ENCODE measurements at places on chromosomes 6 and 20.

DNA sequence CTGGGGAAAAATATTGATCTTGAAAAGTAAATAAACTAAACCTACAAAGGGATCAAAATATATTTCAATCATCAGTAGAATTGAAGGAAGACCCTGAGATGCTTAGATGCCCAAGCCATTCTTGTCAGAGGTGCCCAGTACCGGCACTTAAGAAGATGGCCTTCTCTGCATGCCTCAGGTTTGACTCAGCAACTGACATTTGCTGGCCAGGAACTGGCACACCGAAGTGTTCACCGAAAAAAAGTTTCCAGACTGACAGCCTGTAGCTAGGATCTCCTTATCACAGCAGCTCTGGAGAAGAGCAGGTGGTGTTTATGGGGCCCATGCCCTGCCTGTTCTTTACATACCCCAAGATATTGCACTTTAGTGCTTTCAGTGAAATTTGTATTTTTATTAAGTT lies 203.2 kb downstream of the MOXD1 start:
- no peak for DNase-seq

GRCh38 chr6:15536198-15536955 lies 126.5 kb downstream of the DTNBP1 start:
- DNase-seq: peak; percentile 8

DNA sequence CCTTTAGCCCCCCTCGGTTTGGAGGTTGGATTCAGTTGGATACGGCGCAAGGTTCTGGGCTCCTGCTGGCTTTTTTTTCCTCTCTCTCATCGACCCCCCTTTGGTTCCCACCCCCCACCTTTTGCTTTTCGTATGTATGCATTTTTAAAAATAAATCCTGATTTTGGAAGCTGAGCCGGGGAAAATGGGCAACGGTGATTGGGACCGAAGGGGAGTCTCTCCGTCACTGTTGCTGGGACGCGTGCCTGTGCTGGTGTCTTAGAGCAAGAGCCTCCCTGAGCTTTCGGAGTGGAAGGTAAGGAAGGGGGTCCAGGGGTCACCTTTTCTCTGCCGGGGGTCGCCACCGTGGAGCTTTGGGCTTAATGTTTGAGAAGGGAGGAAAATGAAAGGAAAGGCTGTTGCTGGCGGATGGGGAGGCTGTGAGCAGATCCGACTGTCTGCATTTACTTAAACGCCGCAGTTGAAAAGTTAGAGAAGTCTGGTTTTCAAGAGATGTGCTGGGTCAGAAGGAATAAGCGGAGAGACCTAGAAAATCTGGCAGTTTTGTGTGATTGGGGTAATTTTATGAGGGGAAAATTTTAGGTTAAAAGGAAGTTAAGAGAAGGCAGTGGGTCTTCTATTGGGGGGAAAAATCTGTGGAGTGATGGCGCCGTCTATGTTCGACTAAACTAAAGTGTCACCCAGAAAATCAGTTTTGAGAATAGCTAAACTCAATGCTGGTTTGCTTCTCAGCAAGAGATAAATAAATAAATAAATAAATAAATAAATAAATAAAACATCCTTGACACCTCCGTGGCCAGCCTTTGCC lies 828 bp downstream of the ADGRB3 start:
- no peak for DNase-seq

GRCh38 chr6:54876365-54876764 lies 29.8 kb downstream of the FAM83B start:
- no peak for DNase-seq

DNA sequence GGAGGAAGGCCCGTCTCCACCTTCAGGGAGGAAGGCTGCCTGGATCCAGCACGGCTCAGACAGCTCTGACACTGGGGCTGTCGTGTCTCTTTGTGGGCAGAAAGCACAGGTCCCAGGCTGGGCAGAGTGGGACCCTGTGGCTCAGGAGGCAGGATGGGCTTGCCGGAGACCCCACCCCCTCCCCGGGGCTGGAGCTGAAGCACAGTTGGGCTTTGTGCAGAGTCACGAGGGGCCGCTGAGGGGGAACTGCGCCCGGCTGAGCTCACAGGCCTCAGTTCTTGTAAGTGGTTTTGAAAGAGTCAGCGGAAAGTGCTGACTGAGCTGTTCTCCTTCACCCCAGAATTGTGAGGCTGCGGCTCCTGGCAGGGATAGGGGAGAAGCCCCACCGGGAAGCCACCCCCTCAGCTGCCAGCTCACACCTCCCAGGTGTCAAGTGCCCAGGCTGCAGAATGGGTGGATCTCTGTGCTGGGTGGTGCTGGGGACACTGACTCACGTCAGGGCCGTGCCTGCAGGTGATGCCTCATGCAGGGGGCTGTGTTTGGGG lies 145.5 kb upstream of the RNF24 start:
- no peak for DNase-seq

GRCh38 chr20:13353261-13353945 lies 132.3 kb downstream of the ISM1 start:
- DNase-seq: no peak

DNA sequence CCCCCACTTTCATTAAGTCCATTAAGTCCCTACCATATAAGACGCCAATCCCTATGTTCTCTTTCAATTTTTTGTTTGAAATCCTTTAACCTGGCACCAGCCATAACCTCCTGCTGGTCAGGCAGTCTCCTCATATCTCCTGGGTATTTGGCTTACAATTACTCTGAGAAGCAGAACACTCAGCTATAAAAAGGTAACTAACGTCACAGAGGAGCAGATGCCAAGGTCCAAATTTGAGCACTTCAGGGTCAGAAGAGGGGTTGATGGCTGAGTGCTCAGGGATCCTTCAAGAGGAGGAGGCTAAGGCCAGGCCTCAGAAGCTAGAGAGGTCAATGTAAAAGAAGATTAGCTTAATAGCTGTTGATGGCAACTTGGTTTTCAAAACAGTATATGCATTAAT lies 22.3 kb upstream of the RCAN2 start:
- no peak for DNase-seq

GRCh38 chr6:20265842-20266241 lies 53.6 kb upstream of the MBOAT1 start:
- no peak for DNase-seq

GRCh38 chr6:83464381-83465140 lies 33.7 kb upstream of the ME1 start:
- DNase-seq: no peak

- DNase-seq: no peak
Observed at GRCh38 chr6:106027758-106028157, 58.4 kb upstream of the PRDM1 start.

DNA sequence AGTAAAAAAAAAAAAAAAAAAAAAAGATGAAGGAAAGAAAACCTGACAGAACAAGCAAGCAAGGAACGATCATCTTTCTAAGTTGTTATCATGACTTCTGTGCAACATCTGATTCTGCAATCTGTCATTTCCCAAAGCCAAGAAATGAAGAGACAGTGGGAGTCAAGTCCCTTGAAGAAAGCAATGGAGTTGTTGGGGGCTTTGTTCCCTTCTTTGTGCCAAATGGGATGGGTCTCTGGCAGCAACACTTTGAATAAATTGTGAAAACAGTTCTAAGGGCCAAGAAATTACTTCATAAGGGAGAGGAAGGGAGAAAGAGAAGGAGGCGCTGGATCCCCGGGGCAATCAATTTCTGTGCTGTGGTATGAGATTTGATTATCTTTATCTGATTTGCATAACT lies 33.3 kb upstream of the RSPO3 start:
- no peak for DNase-seq

DNA sequence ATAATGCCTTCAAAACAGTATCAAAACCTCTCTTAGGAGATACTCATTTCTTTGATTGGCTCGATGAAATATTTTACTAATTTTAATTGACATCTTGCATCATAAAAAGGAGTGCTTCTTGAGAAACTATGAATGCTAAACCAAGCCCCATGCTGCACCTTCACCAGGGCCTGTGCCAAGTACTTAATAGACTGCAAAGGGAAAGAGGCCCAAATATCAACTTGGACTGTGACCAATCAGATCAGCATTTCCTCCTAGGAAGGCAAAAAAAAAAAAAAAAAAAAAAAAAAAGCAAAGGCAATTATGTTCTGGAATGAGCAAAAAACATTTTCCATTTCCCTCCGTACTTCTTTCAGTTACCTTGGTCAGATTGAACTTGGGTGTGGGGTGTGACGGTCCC lies 253.0 kb upstream of the SOX4 start:
- DNase-seq: no peak

- no peak for DNase-seq
Observed at GRCh38 chr6:39471954-39472659, 149.6 kb upstream of the KCNK16 start.

DNA sequence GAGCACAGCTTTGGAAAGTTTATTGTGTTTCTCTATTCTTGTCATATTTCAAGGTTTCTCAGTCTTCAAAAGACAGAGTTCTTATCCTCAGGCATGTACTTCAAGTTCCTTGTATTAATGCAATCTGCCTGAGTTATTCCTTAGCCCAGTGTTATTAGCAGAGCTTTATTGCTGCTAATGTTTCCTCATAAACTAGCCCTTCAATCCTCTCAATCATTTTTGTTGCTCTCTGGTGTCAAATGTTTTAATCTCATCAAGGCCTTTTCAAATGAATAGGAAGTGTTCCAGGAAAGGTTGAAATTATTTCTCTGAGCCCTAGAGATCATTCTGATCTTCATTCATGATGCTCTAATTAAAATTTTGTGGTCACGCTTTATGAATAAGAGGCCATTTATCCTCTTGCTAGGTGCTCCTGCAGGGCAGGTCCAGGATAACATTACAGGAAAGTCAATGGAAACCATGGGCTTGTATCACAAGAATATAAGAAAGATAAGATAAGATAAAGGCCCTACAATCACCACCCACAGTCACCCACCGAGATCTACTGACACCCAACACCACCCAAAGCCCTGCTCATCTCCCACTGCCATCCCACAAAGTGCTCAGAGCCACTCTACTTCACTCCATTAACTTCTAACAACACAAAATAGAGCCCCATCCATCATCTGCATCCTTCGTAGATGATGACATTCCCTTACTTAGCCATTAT lies 125.9 kb downstream of the COL9A1 start:
- no peak for DNase-seq

- DNase-seq: no peak
Observed at GRCh38 chr6:4460586-4461475, 315.4 kb upstream of the CDYL start.

DNA sequence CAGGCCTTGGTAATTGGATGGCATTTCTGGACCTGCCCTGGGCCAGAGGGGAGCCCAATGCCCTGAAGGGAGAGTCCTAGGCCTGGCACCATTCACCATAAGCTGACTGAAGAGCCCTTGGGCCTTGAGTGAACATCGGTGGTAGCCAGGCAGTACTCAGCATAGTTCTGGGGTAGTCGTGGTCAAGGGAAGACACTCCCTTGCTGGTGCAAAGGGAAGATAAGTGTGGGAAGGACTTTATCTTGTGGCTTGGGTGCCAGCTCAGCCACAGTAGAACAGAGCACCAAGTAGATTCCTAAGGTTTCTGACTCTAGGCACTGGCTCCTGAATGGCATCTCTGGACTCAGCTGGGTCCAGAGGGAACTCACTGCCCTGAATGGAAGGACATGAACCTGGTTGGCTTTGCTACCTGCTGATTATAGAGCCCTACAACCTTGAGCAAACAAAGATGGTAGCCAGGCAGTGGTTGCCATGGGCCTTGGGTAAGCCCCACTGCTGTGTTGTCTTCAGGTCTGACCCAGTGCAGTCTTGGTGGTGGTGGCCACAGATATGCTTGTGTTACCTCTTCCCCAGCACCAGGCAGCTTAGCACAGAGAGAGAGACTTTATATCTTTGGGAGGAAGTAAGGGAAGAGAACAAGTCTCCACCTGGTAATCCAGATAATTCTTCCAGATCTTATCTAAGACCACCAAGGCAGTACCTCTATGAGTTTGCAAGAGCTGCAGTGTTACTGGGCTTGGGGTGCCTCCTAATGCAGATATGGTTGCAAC lies 83.5 kb downstream of the PRDM13 start:
- no peak for DNase-seq

- DNase-seq: no peak
Observed at GRCh38 chr6:144416244-144416643, 131.1 kb downstream of the UTRN start.

DNA sequence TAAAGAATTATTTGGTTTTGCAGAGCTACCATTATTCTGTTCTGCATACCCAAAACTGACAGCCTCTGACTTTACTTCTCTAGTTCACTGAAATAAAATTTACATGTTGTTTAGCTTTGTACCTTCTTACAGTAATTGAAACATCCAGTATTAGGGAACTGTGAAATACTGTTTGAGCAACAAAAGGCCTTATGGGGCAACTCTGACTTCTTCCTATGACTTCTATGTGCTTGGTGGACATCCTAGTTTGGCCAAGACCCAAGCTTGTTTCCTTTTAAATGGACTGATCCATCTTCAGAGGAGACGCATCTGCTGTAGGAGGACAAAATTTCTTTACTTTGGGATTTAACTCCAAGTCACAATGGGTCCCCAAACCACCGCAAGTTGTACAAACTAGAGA lies 44.7 kb downstream of the NR2E1 start:
- DNase-seq: no peak

- no peak for DNase-seq
Observed at GRCh38 chr20:50866036-50866685, 65.1 kb downstream of the ADNP start.

- no peak for DNase-seq
Observed at GRCh38 chr6:110399219-110400071, 15.9 kb downstream of the DDO start.

- DNase-seq: no peak
Observed at GRCh38 chr6:96923400-96923799, 1.1 kb upstream of the KLHL32 start.

GRCh38 chr6:75991941-75992340 lies 80.5 kb downstream of the IMPG1 start:
- no peak for DNase-seq

- peak; percentile 27 for DNase-seq
Observed at GRCh38 chr6:109595998-109596397, 95.0 kb downstream of the AK9 start.
